ENCODE measurements at places on chromosomes 1 and 21.

- DNase-seq: no peak
Observed at GRCh38 chr1:236565530-236565929, 38.8 kb downstream of the HEATR1 start.

DNA sequence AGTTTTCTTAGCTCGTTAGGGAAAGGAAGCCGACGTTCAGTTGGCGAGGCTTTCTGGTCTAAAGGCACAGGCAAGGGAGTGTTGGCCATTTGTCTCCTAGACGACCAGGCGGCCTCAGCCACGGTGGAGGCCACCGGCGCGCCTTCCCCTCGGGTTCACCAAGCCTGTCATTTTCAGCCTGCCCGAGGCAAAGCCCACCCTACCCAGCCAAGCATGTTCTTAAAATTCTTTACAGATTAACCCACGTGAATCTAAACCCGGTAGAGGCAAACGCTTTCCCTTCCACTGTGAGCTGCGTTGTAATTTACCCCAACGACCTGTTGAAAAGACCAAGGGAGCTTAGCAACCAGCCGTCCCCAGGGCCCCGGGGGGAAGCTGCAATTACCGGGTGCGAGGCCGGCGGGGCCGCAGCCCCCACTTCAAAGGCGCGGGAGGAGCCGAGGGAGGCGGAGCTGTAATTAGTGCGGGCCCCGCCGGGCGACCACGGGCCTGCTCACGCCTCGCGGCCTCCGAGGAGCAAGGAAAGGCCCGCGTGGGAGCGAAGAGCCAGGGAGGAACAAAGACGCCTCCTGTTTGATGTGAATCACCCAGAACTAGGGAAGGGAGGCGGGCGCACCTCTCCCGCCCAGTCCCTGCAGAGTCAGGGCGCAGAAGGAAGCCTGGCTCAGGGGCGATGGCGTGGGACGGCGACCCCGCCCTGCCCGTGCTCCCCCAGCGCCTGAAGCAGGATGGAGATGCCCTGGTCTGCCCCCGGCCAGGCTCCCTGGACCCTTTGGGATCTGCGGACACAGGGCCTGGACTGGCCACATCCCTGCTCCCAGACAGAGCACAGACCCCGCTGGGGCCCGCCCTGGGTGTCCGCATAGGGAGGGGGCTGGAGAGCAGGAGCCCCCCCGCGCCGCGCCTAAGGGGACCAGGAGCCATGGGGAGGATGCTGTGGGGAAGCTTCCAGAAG is 12.1 kb upstream of the TSPEAR start:
- DNase-seq: no peak

DNA sequence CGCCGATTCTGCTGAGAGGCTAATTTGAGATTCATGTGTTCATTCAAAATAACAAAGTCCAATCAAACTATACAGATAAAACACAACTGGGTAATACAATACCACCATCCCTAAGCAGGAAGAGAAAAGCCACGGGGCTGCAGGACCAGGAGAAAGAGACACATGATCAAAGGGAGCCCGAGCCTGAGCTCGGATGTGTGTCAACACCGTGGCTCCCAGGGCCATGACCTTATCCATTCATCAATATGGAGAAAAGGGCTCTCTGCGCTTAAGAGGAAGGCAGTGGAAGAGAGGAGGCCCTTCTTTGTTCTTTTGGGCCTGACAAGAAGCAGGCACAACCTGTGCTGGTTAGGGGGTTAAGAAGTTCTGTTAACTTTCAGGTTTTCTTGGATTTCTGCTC is 56.7 kb downstream of the HUNK start:
- DNase-seq: no peak

- DNase-seq: no peak
Observed at GRCh38 chr1:167617153-167618147, 12.6 kb upstream of the RCSD1 start.

- no peak for DNase-seq
Observed at GRCh38 chr1:112836642-112837041, 119.4 kb downstream of the SLC16A1 start.

GRCh38 chr1:222665964-222666363 is 46.3 kb downstream of the AIDA start:
- no peak for DNase-seq

DNA sequence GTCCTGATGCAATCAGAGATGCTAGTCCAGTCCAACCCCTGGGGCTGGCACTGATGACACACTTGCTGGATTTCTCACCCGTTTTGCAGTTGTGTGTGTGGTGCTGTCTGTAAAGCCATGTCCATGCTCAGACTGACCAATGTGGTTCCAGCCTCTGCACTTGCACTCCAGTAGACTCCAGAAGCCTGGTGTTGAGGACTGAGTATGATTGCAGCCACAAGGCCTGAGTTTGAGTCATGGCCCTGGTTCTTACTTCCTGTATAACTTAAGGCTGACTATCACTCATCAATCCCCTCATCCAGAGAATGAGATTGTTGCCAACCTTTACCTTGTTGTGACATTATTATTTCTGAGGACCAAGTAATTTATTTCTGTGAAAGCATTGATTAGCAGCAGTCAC is 34.8 kb upstream of the IKBKE start:
- DNase-seq: no peak

GRCh38 chr1:182762536-182762935 is 27.0 kb upstream of the NPL start:
- no peak for DNase-seq

DNA sequence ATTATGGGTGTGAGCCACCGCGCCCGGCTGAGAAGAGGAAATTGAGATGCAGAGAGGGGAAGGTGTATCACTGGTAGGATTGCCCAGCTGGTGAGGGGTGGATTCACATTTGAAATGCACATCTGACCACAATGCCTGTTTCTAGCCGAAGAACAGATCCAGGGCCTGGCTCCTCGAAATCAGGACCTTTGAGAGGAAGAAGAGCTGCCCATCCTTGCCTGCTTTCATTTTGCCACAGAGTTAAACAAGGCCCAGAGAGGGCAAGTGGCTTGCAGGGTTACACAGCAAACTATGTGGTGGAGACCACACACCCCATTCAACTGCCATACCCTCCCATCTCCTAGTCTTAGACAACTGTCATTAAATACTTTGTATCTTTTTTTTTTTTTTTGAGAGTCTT is 32.9 kb upstream of the TMEM61 start:
- DNase-seq: no peak
